ENCODE measurements at places on chromosomes 6 and 20.
A peak's percentile ranks its signal among the peaks of the same experiment; 100 is the strongest.

DNA sequence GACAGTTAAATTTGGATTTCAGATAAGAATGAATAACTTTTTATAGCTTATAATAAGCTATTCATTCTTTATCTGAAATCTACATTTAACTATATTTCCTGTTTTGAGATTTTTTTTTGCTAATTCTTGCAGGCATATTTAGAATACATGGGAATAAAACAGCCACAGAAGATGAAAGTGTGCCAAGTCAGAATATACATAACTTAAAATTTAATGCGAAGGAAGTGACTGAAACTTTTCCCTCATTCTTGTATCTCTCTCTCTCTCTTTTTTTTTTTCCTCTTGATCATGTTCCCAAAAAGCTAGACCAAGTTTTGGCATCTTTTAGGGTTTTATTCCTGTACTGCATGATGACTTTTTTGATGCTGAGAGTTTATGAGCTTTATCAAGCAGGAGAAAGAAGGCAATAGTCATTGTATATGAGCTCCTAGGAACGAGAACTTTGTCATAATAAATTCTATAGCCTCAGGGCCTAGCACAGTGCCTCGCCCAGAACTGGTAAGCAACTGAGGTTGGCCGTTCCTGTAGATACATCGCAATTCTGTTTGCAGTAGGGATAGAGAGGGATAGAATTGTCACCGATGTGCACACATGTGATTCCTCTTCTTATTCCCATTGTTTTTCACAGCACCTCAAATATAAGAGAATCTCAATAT, 205.2 kb downstream of the MYLK4 start:
- no peak for DNase-seq

DNA sequence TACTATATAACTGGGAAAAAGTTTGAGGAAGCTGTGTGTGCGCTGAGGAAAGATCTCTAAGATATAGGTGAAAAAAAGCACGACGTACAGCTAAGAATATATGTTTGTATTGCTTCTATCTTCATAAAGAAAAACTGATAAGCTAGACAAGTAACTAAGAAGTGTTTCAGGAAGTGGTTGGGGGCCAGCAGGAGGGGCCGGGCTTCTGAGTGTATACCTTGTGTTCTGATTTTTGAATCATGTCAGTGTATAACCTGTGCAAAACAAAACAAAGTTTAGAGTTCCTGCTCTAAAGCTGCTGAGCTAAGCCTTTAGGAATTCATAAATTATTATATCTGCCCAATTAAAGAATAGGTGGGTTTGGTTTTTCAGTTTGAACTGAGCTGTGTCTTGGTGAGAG, 7.9 kb upstream of the OSER1 start:
- peak; percentile 43 for DNase-seq

GRCh38 chr20:14612391-14612790, 275.0 kb upstream of the FLRT3 start:
- no peak for DNase-seq

- DNase-seq = no peak
Measured at GRCh38 chr6:84177241-84177640, 50.2 kb downstream of the CEP162 start.

GRCh38 chr6:146543940-146544615, 445 bp downstream of the RAB32 start:
- DNase-seq = no peak

DNA sequence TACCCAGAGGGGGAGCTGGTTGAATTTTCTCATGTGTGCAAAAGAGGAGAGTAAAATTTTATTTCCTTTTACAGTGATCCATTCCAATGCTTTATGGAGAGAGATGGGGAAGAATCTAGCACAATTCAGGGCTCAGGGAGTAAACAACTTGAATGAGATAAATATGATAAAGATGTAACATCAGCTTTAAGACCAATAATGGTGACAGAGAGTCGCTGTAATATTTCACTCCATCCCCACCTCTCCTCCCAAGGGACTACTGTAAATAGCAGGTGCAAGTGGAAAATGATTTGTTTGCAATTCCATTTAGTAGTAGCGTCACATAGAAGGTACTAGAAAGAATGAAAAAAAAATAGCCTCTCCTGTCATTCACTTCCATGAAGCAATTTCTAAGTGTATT, 4.8 kb downstream of the CRISP3 start:
- DNase-seq = no peak

GRCh38 chr20:50729901-50730764, 1.2 kb upstream of the PARD6B start:
- no peak for DNase-seq

- DNase-seq = no peak
Measured at GRCh38 chr6:167973148-167973885, 24.2 kb upstream of the KIF25 start.

- no peak for DNase-seq
Measured at GRCh38 chr6:126548300-126548699, 208.4 kb downstream of the CENPW start.

DNA sequence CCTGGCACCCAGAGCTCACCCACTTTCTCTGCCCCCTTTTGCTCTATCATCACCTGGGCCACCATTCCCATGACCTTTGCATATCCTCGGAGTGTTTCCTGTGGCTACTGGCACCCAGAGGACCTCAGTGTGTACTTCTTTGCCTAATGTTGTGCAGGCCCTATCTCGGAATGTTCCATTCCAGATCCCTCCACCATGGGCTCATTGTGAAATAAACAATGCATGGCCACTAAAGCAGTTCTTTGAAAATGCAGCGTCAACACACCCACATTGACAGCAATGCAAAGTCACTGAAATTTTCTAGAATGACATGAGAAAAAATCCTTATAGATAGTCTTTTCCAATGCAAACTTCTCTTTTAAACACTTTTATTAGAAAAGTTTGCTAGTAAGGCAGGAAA, 72.9 kb upstream of the AGPAT4 start:
- no peak for DNase-seq

- no peak for DNase-seq
Measured at GRCh38 chr6:37524025-37524969, 24.6 kb upstream of the CCDC167 start.

GRCh38 chr6:19860235-19860877, 23.2 kb downstream of the ID4 start:
- DNase-seq = no peak

- DNase-seq = no peak
Measured at GRCh38 chr20:44836601-44837120, 26.3 kb upstream of the RIMS4 start.

DNA sequence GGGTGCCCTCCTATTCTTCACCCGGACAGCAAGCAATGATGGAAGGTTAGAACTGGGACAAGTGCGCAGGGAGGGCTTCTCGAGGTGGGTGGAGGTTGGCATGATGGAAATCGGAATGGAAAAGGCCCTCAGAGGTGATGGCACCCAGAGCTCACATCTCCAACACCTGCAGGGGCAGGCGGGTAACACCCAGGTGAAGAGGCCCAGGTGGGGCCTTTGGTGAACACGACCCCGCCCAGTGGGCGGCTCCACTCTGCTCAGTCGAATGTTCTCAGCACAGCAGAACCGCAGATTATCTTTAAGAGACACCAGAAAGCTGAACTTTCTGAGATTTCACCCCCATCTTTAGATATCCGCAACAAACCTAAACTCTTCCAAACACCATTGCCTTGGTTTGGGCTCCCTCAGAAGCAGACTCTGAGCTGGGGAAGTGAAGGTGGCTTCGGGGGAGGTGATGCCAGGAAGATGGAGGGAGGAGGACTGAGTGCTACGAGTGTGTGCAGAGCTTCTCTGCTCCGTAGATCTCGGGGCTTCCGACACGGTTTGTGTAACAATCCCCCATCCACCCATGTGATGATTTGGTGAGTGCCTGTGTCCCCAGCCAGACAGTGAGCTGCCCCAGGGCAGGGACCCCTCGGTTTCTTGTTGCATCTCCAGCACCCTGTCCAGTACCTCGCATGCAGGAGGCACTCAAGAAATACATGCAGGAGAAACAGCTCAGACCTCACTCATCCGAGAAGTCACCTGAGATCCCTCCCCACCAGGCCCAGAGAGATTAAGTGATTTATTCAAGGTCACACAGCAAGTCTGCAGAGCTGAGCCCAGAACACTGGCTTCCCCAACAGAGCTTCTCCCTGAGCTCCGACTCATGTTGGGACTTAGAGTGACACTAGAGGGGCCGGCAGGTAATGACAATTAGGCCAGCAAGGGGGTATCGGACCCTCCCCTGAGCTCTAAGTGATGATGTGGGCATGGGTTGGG, 45.4 kb downstream of the BPIFB1 start:
- no peak for DNase-seq

- no peak for DNase-seq
Measured at GRCh38 chr6:157987788-157988699, 6.4 kb downstream of the SYNJ2 start.

- no peak for DNase-seq
Measured at GRCh38 chr20:37257988-37258387, 3.6 kb downstream of the GHRH start.

DNA sequence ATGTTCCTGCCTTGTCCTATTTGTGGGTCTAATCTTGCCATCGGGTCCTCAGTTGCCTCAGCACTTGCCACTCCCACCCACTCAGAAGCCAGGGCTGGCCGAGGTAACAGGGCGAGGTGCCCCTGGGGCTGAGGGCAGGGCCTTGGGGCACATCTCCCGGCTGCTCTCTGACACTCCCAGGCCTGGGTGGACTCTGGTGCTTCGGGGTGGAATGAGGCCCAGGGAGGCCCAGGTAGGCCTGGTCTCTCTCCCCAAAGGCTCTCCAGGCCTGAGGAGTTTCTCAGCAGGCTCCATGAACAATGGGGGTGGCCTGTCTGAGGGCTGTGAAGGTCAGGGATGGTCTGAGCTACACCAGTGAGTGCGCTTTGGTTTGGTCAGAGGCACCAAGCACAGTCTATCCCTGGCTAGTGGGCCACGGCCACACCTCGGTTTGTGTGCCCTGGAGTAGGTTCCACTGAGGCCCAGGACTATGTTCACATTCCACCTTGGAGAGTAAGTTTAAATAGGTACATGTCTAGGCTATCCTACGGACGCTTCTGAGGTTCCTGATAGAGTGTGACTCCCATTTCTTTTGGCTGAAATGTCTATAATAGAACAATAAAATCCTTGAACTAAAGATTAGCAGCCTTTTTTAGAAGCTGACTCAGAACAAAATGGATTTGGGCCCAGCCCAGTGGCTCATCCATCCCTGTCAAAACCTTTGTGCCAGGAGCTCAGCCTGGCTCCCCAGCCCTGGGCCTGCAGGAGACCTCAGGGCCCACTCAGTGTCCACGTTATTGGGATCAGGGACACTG, 78.8 kb downstream of the SLC24A3 start:
- no peak for DNase-seq

GRCh38 chr6:14365393-14365792, 247.8 kb downstream of the CD83 start:
- no peak for DNase-seq

DNA sequence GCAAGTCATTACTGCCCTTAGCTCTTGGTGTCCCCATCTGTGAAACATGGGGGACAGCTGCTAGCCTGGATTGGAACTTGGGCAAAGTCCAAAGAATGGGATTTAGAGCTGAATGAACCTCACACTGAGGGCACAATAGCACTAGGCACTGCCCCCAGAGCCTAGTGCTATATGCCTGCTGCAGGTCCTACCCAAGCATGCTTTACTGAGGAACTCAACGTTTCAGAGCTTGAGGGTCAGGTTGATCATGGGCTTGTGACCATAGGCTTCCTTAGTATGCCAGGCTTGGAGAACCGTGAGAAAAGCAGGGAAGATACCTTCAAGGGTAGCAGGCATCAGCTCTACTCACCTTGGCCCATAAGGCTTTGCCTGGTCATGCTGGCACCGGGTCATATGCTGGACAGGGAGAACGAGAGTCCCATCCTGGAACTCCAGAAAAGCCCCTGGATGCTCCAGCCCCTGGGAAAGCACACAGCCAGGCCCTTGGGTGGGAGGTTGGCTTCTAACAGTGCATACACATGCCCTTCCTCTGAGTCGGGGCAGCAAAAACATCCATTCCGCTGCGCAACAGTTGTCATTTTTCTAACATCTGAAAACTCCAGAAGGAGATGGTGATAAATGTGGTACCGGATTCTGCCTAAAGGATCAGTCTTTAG, 29.7 kb downstream of the EIF2S2 start:
- DNase-seq = no peak

- no peak for DNase-seq
Measured at GRCh38 chr6:149900620-149901443, 2.9 kb upstream of the RAET1E start.

DNA sequence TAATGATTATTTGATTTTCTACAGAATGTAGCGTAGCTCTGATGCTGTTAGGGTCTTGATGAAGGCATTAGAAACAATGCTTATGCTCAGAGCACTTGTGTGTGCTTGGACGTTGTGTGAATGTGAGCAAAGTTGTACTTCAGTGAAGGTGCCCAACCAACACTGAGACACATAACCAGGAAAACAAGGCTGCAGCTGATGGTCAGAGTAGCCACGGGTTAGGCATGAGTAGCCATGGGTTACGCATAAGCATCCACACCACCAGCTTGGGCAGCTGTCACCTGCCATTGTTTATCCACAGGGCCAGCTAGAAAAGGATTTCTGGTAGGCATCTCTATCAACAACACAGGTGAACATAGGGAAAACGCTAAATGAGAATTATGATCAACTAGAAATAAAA, 326.6 kb downstream of the NRN1 start:
- no peak for DNase-seq

- DNase-seq = no peak
Measured at GRCh38 chr20:33910529-33911327, 83.0 kb upstream of the RALY start.

- DNase-seq = peak; percentile 77
Measured at GRCh38 chr6:28940858-28941683, 17.3 kb upstream of the TRIM27 start.

Measured in stimulated activated CD4-positive, alpha-beta T cell treated with anti-CD3 and anti-CD28 coated beads, Interleukin-2, amount 100 ng/mL, for 24 hours (primary cell).